ENCODE measurements at places on chromosomes 1 and 21.

DNA sequence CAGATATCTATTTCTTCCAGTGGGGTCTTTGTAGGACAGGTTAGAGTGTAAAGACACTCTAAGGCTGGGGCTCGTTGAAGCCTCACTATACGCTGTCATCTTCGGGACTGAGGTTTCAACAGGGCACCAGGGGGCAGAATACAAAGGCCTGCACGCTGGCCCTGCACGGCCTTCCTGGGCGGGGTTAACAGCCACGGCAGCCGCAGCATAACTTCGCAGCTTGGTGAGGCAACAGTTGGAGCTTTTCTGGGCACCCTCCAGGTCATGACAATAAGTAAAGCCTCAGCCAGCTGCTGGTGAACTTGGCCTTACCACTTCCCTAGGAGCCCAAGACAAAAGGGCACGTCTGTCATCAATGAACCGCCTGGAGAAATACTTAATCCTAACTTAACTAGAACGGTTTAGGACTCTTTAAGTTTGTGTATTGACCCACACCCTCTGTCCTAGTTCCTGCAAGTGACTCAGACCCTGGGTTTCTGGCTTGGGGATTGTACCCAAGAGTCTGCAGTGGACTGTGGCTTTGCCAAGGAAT, 2.3 kb upstream of the RUNX1 start:
- peak; percentile 3 for DNase-seq

DNA sequence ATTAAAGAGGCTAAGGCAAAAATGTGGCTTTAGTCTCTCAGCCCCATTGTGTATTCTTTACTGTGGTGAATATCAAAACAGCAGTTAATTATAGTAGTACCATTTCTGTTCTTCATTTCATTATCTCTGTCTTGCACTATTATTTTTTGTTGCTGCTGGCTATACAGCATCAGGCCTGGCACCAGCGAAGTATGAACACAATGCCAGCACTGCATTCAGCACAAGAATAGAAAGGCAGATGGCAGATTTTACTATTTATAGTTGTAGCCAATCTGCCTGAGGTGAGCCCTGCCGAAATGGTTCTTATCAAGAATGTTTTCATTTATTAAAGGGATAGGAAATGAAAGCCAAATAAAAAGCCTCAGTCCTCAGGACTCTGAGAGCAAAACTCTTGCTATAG, 72.1 kb downstream of the GPR52 start:
- peak; percentile 97 for DNase-seq

DNA sequence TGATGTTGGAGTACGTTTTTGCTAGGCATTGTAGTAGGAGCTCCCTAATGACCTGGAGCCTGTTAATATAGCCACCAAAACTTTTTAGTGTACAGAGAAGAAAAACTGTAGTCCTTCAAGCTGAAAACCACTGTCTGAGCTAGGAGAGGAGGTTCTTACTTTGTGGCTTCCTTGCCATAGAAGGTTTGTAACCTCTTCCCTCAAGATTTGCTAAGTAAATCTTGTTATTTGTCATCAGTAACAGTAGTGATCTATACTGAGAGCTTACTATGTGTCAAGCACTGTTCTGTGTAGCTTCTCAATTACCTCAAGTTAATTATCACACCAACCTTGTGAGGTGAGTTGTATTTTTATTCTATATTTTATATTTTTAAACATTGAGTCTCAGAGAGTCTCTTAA, 21.2 kb upstream of the LRRC8C start:
- DNase-seq: no peak

GRCh38 chr1:30912913-30913652, 4.5 kb upstream of the SDC3 start:
- DNase-seq: no peak

DNA sequence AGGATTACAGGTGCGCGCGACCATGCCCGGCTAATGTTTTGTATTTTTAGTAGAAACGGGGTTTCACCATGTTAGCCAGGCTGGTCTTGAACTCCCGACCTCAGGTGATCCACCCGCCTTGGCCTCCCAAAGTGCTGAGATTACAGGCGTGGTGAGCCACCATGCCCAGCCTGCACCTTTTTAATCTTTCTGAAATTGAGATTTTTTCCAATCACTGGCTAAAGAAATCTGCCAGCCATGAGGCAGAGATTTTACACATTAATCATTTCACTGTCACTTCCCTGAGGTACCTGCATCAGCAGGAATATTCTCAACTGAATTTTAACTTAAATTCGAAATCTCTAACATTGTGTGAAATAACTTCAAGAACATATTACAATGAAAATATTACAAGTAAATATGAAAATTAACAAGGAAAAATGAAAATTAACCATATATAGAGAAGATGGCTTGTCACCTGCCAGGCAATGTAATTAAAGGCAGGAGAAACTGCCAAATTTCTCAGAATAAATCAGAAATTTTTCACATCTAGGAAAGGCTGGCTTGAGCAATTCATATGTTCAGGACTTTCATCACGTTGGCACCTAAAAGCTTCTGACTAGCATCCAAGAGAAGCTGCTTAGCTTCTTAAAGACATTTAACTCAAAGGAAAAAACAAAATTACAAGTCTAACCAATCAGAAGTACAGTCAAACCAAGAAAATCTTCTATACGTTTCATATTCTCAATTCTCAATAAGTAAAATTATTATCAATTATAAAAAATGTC, 5.9 kb downstream of the ANKRD13C start:
- no peak for DNase-seq

DNA sequence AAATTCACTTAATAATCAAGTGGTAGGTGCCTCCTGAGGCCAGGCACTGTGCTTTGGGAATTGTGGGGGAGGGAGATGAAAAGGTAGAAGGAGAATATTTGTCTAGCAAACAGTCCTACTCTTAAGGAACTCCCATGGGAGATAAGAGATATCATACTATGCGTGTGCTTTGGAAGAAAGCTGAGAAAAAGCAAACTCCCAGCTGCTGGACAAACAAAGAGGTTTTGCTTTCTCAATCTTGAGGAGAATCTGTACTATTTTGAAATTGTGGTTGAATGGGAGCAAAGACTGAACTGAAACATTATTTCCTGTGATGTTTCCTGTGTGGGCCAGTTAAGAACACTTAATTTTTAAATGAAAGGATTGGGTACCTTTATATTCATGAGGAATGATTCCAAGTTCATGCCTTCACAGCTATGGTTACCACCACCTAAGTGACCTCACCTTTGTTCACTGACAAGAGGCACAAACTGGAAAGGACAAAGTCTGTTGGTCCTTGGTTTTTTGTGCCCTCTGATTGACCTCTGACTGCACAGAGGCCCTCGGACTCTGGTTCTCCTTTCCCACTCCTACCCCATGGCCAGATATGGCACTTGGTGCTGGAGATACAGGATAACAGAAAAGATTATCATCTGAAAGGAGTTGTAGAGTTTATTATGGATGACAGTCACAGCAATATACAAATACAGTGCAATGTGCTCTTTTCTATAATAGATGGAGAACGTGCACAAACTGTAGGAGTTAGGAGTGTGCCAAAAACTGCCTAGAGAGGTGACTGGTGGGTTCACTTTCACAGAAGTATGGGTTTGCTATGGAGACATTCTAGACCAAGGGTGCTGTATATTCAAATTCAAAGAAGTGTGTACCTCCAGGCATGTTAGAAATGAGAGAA, 1.6 kb downstream of the CD53 start:
- DNase-seq: no peak

- no peak for DNase-seq
These were observed 73.5 kb downstream of the RPS6KC1 start for GRCh38 chr1:213124590-213124989.

DNA sequence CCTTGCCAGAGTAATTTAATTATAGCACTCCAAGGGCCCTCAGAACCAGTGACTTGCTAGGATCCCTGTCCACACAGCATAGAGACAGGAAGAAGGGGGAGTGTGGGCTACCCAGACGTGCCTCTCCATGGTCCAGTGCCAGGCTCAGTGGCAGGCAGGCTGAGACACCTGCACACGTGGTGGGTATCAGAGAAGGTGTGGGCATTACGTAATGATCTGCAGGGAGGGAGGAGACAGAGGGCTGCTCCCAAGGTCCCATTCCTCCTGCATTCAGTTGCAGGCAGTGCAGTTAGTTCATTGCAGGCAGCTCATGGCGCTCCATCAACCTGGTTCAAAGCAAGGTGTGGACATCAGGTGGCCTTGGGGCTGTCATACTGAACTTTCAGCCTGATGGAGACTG, 49.9 kb downstream of the C8B start:
- DNase-seq: no peak

DNA sequence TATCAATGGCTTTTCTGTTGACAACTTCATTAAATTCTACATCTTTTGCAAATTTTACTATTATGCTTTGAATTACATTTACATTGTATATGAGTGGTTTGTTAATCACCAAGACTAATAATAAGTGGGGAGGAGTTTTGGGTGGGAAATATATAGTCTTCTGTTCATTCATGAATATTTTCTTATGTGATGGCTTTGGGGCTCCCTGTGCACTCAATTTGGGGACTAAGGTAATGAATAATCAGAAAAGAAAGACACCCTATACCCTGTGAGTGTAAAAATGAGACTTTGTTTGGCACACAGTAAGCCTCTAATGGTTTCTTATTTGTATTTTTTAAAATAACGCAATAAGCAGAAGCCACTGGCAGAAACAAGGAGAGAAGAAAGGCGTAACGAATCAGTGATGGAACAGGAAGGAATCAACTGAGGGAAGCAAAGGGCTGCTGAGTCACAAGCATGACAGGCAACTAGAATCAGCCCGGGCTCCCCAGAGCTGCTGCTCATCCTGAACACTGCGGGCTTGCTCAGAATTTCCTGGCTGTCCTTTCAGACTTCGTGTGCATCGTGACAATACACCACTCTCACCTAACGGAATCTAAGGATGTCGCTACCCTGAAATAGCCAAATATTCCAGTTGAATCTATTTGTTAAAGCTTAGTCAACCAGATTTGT, 20.8 kb upstream of the RGS2 start:
- DNase-seq: peak; percentile 54
